GDM1 (cell line): ENCODE measurements at places on chromosomes 2 and 18.

DNA sequence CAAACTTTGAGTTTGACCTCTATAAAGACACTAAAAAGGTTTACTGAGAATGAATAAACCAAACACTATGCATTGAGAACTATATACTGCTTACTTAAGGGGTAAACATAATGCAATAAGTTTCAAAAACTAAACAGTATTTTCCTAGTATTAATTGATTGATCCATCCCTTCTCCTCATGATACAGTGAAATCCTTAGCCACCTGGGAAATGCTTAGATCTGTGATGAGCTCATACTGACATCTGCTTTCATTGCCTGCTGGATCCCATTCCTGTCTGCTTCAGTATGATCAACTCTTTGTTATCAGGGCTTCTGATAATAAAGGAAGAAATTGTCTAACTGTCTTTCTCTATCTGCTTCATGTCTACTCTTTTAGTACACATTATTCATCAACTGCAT lies 74.9 kb upstream of the UBE2E3 start:
- no peak for DNase-seq

- DNase-seq: peak; percentile 48
Measured at GRCh38 chr2:64873472-64873924, 115.7 kb upstream of the SLC1A4 start.

- DNase-seq: no peak
Measured at GRCh38 chr2:587087-587960, 89.9 kb downstream of the TMEM18 start.

- peak; percentile 9 for DNase-seq
Measured at GRCh38 chr2:164903204-164903603, 52.1 kb downstream of the SLC38A11 start.

GRCh38 chr2:179233626-179234430 lies 30.8 kb downstream of the SESTD1 start:
- DNase-seq: no peak

GRCh38 chr2:84847326-84848050 lies 33.4 kb downstream of the TRABD2A start:
- DNase-seq: no peak

DNA sequence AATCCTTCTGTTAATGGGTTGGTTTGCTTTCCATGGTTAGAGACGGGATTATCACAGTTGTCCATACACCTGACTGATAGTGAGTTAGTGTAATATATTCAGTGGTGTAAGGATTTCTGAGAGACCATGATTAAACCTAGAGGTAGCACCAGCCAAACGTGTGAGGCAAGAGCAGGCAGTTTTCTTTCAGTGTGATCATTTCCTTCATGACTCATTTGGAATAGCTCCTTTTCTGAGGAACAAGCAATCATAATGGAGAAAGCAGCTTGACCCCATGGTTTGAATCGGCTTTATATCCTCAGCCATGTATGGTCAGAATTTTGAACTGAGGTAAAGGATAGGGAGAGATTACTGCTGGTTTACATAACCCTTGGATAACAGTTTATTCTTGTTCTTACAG lies 2.9 kb downstream of the MXD1 start:
- DNase-seq: peak; percentile 8

- no peak for DNase-seq
Measured at GRCh38 chr2:10412380-10412779, 35.7 kb downstream of the ODC1 start.

- peak; percentile 21 for DNase-seq
Measured at GRCh38 chr2:121076885-121077549, 208.0 kb downstream of the TFCP2L1 start.

DNA sequence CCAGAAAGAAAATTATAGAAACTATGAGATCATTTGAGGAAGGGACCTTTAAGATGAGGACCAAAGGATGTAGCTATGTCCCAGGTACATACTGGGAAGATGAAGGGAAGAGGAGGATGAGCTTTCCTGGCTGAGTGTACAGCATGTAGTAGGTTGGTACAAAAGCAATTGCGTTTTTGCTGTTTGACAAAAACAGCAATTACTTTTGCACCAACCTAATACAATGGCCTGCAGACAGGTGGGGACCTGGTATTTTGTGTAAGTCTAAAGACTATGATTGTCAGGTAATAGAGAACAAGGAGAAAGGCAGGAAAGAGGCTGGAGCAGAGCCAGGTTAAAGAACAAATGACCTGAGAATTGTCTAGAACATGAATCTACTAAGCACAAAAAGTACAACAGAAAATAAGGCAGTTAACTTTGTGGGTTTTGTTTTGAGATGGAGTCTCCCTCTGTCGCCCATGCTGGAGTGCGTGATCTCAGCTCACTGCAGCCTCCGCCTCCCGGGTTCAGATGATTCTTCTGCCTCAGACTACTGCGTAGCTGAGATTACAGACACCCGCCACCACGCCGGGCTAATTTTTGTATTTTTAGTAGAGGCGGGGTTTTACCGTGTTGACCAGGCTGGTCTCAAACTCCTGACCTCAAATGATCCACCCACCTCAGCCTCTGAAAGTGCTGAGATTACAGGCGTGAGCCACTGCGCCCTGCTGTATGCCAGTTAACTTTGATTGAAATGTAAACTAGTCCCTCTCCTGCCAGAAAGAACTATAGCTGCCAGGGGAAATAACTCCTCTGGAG lies 3.2 kb upstream of the TGOLN2 start:
- DNase-seq: no peak

GRCh38 chr18:55296778-55297177 lies 291.2 kb downstream of the TCF4 start:
- DNase-seq: no peak

DNA sequence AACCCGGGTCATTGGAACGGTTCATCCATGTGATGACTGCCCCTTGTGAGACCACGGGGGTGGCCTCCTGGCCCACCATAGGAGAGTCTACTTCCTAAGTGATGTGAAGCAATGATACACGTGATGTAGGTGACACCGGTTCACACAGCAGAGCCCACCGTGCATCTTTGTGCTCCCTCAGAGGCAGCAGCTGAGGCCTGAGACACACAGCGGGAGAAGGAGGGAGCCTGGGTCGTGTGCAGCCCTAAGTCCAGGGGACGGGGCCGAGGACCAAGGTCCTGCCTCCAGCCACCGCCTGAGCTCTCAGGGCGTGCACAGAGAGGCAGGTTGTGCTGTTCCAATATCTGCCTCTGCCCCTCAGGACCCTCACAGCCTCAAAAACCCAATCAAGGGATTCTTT lies 377.2 kb upstream of the SALL3 start:
- no peak for DNase-seq

GRCh38 chr2:237154884-237155851 lies 69.5 kb downstream of the COPS8 start:
- no peak for DNase-seq
